Activated CD8-positive, alpha-beta T cell treated with anti-CD3 and anti-CD28 coated beads for 36 hours (primary cell): ENCODE measurements at places on chromosomes 7 and 10. TPM values are rescaled to one million over a fixed set of nuclear protein-coding genes. Genes with fewer than 3 reads are reported as not detected.

Gene MEPCE
- 38.3 TPM for total RNA-seq

Gene RTKN2
- 1.1 TPM for total RNA-seq

Gene PRPS1L1
- not detected for total RNA-seq

Gene SPDYE8
- not detected for total RNA-seq

Gene STK31
- total RNA-seq, result 0.20 TPM

DNA sequence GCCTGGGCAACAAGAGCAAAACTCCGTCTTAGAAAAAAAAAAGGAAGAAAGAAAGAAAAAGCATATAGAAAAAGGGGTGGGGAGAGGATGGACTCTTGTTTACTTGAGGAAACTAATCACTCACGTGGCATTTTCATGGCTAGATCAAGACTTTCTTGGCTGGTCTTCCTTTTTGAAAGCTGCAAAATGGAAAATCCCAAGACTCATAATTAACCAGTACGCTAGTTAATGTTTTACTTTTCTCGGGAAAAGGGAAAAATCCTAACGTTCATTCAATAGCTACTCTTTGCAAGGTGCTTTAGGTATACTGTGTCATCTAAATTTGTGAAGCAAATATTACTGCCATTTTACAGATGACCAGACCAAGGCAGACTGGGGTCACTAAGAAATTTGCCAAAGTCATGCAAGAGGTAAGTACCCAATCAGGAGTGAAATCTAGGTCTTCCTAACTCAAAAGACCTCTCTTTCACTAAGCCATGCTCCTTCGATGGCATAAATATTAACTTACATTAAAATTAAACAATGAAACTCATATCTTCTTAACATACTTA, 24.4 kb downstream of the NAPEPLD start:
- H3K36me3 ChIP-seq, result peaks cover 39% of the 10 kb centered on the region
- H3K4me3 ChIP-seq, result no peak overlapping the region
- no peaks in the 10 kb centered on the region for H3K27me3 ChIP-seq

DNA sequence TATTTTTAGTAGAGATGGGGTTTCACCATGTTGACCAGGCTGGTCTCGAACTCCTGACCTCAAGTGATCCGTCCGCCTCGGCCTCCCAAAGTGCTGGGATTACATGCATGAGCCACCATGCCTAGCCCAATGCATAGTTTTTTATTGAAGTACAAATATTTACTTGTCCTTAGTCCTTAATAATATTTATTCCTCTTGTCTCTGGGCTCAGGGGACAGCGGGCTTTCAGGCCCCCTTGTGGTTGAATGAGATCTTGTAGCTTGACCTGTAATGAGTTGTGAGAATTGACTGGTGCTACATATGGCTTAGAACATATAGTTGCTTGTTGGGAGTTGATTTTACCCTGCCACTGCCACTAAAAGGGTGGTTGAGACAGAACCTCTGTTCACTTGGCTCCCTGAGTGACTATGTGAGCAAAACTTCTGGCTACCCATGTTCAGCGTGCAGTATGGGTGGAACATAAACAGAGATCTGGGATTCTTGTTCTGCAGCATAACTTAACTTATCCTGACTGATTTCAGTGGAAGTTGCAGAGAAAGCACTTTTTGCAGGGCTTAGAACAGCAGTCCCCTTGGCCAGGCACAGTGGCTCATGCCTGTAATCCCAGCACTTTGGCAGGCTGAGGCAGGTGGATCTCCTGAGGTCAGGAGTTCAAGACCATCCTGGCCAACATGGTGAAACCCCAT, 14.9 kb downstream of the CCL26 start:
- no peaks in the 10 kb centered on the region for H3K27me3 ChIP-seq
- DNase-seq, result no peak
- no peaks in the 10 kb centered on the region for H3K36me3 ChIP-seq
- H3K27ac ChIP-seq, result no peak overlapping the region

DNA sequence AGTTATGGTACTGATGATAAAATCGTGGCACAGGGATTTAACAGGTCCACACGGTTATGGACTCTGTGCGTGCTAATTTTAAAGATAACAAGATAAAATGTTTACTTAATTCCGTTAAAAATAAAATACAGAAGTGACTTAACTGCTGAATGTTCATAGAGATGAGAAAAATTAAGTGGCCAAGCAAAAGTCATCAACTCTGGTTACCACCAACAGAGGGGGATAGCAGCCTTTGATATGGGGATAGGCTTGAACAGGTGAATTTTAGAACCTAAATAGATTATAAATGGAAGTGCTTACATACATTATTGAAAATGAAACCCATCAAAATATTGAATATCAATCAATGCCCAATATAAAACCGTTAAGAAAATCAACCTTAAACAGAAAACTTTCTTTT, 245.0 kb downstream of the WDR37 start:
- no peak overlapping the region for H3K27ac ChIP-seq
- peaks cover 3% of the 10 kb centered on the region for H3K4me1 ChIP-seq
- H3K27me3 ChIP-seq, result peaks cover 6% of the 10 kb centered on the region
- no peaks in the 10 kb centered on the region for H3K36me3 ChIP-seq

GRCh38 chr7:27899601-27900000, 159.6 kb downstream of the TAX1BP1 start:
- H3K27ac ChIP-seq, result no peak overlapping the region
- peak; percentile 61 for DNase-seq
- H3K36me3 ChIP-seq, result no peaks in the 10 kb centered on the region

DNA sequence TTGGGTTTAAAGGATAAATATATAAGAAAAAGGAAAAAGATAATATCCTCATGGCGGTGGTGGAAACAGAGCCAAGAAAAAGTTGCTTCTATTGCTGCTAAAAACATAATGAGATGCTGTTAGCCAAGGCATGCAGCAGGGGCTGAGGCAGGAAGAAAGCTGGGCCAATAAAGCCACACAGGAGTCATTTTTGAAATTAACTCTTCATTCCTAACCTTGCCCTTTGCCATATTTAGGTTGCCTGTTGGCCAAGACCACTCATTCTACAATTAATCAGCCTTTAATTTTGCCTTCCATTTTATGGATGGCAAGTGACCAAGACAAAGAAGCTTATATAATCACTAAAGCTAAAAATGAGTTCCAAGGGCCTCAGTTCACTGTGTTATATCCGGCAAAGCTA, 58.2 kb downstream of the ARMH3 start:
- H3K4me1 ChIP-seq, result peaks cover 22% of the 10 kb centered on the region
- H3K4me3 ChIP-seq, result no peak overlapping the region
- no peak overlapping the region for H3K27ac ChIP-seq
- no peak for DNase-seq
- no peaks in the 10 kb centered on the region for H3K27me3 ChIP-seq
- H3K36me3 ChIP-seq, result peaks cover 15% of the 10 kb centered on the region

GRCh38 chr7:155458111-155458877, at the start of gene EN2:
TSS of gene EN2 (plus strand) at chr7:155458129. CDS start at chr7:155458378, 249 bp downstream.
- H3K27me3 ChIP-seq, result peaks cover 69% of the 10 kb centered on the region
- DNase-seq, result no peak
- H3K27ac ChIP-seq, result no peak within 1 kb of the TSS
- H3K36me3 ChIP-seq, result no peaks in the 10 kb centered on the region
- H3K4me1 ChIP-seq, result peaks cover 5% of the 10 kb centered on the region

GRCh38 chr7:129376778-129377700, 57.2 kb upstream of the STRIP2 start:
- H3K36me3 ChIP-seq, result no peaks in the 10 kb centered on the region
- peak overlapping the region; percentile 68 for H3K27ac ChIP-seq
- H3K27me3 ChIP-seq, result no peaks in the 10 kb centered on the region
- DNase-seq, result peak; percentile 55

GRCh38 chr10:21297603-21298383, 227.7 kb downstream of the SKIDA1 start:
- no peak overlapping the region for H3K27ac ChIP-seq
- DNase-seq, result no peak
- H3K36me3 ChIP-seq, result no peaks in the 10 kb centered on the region
- no peak overlapping the region for H3K4me3 ChIP-seq
- H3K4me1 ChIP-seq, result peaks cover 2% of the 10 kb centered on the region

GRCh38 chr7:18189500-18190126, 162.0 kb upstream of the PRPS1L1 start:
- no peaks in the 10 kb centered on the region for H3K4me1 ChIP-seq
- H3K36me3 ChIP-seq, result no peaks in the 10 kb centered on the region
- no peaks in the 10 kb centered on the region for H3K27me3 ChIP-seq
- H3K4me3 ChIP-seq, result no peak overlapping the region

GRCh38 chr7:142313528-142313927, 55.7 kb upstream of the PRSS58 start:
- H3K27ac ChIP-seq, result no peak overlapping the region
- H3K36me3 ChIP-seq, result no peaks in the 10 kb centered on the region
- DNase-seq, result peak; percentile 53
- H3K4me3 ChIP-seq, result peak overlapping the region; percentile 49
- peaks cover 4% of the 10 kb centered on the region for H3K27me3 ChIP-seq
- peaks cover 16% of the 10 kb centered on the region for H3K4me1 ChIP-seq

DNA sequence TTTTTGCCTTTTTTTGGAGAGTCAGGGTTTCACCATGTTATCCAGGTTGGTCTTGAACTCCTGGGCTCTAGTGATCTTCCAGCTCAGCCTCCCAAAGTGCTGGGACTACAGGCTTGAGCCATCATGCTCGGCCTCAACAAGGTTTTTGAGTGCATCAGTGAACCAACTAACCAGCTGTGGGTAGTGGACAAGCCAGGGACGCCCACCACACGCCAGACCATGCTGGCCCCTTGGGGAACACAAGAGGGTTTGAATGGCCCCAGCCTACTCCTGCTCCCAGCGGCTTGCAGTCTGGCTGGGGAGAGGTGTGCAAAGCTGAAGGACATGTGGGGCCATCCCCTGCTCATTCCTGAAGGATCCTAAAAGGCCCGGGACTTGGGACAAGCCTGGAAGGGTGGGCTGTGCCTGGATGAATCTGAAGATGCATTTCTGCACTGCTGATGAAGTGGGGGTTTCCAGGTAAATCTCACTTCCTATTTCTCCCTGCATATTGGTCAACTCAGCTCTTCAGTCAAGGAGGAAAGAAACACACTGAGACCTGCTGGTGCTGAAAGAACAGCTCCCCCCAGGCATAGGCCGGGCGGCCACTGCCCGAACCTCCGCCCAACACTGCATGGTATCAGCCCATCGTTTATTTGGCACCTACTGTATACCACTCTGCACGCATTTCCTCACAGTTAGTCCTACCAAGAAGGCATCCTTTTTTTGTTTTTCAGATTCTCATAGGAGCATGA, 6.9 kb downstream of the MMD2 start:
- H3K27me3 ChIP-seq, result peaks cover 30% of the 10 kb centered on the region
- H3K4me3 ChIP-seq, result no peak overlapping the region
- no peaks in the 10 kb centered on the region for H3K4me1 ChIP-seq
- H3K36me3 ChIP-seq, result no peaks in the 10 kb centered on the region

- DNase-seq, result no peak
- H3K4me1 ChIP-seq, result no peaks in the 10 kb centered on the region
- no peak overlapping the region for H3K4me3 ChIP-seq
Observed at GRCh38 chr10:69481305-69481704, 30.0 kb downstream of the TSPAN15 start.

DNA sequence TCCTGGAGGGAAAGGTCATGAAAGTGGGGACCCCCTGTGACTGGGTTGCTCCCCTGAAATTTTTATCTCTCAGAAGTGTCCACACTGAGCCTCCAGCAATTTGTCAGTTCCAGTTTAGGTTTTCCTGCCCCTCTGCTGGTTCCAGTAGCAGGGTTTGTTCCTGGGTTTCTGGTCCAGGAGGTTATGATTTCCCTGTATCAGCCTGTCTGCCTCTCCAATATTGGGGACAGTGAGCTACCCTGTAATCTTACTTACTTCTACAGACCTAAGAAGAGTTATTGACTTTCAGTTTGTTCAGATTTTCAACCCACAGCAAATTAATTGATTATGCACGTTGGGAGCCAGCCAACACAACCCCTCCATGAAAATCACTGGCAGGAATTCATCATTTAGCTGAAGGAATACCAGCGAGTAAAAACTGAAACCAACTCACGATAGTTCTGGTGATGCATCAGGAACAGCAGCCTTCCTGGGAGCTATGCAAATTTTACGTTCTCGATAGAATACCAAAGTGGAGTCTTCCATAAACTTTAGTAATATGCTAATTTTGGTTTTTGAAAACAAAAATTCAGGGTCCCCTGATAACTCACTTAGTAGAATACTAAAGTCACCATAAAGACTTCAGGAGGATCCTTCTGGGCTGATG, 31.3 kb upstream of the IL15RA start:
- H3K4me3 ChIP-seq, result no peak overlapping the region
- peaks cover 27% of the 10 kb centered on the region for H3K4me1 ChIP-seq
- no peak overlapping the region for H3K27ac ChIP-seq
- peaks cover 39% of the 10 kb centered on the region for H3K36me3 ChIP-seq
- DNase-seq, result no peak
- peaks cover 7% of the 10 kb centered on the region for H3K27me3 ChIP-seq

- peak; percentile 42 for DNase-seq
- no peak overlapping the region for H3K4me3 ChIP-seq
- no peaks in the 10 kb centered on the region for H3K4me1 ChIP-seq
- peaks cover 2% of the 10 kb centered on the region for H3K27me3 ChIP-seq
- H3K36me3 ChIP-seq, result no peaks in the 10 kb centered on the region
Observed at GRCh38 chr10:91335147-91335546, 75.0 kb upstream of the HECTD2 start.

DNA sequence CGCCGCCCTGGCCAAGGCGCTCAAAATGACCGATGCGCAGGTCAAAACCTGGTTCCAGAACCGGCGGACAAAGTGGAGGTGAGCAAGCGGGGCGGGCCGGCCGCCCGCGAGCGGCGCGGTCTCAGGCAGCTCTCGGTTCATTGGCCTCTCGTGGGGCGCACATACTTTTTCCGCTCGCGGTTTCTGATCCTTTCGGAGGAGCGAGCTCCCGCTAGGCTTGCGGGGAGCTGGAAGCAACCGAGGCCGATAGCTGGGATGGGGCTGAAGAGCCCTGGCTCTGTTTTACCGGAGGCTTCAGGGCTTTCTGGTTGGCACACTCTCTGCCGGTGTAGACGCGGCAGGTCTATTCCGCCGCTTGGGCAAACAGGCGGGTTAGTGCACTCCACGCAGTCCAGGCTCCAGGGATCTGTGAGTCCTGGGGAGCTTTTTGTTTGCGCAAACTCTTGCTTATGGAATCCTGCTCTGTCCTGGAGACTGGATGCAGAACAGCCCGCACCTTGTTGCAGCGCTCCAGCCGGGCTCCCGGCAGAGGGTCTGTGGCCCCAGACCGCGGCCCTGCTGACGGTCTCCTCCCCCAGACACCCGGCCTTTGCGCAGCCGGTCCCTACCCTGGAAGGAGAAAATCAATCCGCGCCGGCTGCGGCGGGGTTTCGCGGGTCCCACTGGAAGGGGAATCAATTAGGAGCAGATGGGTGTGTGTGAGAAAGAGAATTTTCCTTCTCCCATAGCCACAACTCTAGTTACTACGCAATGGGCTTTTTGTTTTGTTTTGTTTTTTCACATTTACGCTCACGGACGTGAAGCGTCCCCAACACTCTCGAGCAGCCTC, 3.4 kb downstream of the TLX1 start:
- H3K27ac ChIP-seq, result no peak overlapping the region
- H3K4me1 ChIP-seq, result peaks cover 33% of the 10 kb centered on the region
- peaks cover 85% of the 10 kb centered on the region for H3K27me3 ChIP-seq
- DNase-seq, result no peak
- no peak overlapping the region for H3K4me3 ChIP-seq
- H3K36me3 ChIP-seq, result no peaks in the 10 kb centered on the region
